ENCODE measurements at places on chromosomes 11 and 22. TPM values are rescaled to one million over a fixed set of nuclear protein-coding genes. Genes with fewer than 3 reads are reported as not detected.
A peak's percentile ranks its signal among the peaks of the same experiment; 100 is the strongest.

DNA sequence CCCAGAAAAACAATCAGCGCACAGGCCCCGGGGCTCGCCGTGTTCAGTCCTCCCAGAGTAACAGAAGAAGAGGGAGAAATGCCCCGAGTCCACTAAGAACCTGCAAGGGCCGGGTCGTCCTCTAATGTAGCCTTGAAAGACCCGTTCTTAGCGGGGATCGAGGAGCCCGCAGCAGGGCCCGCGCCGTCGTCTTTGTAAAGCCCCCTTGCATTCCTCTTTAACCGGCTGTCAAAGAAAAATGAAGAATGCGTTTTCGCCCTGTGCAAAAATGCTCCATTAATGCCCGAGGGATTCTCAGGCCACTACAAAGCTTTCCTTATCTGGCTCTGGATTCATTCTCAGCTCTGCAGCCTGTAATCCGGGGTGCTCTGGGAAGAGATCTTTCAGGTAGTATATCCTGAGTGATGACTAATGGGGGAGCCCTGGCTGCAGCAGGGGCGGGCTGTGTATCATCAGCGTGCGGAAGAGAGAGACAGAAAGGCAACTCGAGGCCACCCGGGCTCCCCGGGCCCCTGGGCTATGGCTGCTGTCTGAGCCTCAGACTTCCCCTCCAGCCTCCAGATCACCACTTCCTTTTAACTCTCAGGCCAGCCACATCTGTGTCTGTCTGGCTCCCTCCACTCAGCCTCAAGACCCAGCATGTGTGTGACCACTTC, 78.2 kb downstream of the FBLN1 start:
- DNase-seq = no peak

DNA sequence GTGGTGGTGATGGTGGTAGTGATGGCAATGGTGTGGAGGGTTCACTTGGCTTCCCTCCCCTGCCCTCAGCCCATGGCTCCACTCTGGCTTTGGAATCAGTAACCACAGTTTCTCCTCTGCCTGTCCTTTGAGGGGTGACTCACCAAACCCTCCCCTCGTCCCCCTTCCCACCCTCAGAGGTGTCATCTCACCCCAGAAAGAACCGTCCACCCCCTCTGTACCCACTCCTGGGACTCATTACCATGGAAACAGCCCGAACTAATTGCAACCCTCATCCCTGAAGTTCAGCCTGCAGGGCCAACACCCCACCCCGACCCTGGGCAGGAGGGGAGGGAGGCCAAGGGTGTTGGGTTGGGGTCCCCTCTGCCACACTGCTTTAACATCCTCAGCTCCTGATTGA, 26.6 kb downstream of the PHLDB1 start:
- DNase-seq = no peak

DNA sequence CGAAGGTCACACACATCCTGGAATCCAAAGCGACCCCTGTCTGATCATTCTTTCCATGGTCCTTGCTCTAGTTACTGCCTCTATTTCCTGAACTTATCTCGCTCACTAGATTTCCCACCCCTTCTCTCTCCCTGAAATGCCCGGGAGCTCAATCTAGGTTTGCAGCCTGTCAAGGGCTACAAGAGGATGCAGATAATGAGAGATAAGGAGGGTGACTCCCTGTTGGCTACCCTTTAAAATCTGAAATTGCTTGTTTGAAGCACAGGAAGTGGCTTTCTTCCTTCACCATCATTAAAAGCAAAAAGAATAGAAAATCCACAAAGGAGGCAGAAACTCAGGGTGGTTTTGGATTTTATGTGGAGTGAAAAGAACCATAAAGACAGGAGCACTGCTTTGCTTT, 13.0 kb upstream of the FLI1 start:
- DNase-seq = no peak

GRCh38 chr11:1936781-1937615, 10.1 kb upstream of the MRPL23 start:
- peak; percentile 49 for DNase-seq

Gene SFI1
- 31.2 TPM for total RNA-seq

Gene ARHGAP42
- 33.3 TPM for total RNA-seq

DNA sequence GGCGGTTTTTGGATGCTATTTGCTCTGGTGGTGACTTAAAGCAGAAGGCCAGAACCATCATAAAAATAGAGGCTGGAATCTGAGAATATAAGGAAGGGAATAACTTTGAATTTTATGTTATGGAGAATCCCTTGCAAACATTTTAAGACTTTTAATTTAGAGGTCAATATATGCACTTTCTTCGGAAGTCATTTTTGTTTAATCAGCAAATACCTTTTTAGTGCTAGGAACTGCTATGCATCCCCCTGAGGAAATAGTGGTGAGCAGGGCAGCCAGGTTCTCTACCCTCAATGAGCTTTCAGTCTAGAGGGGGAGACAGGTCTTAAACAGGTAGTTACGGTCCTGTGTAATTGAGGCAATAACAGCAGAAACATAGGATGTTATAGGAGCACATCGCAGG, 266.5 kb upstream of the MPPED2 start:
- no peak for DNase-seq

Gene FGF3
- total RNA-seq = not detected

DNA sequence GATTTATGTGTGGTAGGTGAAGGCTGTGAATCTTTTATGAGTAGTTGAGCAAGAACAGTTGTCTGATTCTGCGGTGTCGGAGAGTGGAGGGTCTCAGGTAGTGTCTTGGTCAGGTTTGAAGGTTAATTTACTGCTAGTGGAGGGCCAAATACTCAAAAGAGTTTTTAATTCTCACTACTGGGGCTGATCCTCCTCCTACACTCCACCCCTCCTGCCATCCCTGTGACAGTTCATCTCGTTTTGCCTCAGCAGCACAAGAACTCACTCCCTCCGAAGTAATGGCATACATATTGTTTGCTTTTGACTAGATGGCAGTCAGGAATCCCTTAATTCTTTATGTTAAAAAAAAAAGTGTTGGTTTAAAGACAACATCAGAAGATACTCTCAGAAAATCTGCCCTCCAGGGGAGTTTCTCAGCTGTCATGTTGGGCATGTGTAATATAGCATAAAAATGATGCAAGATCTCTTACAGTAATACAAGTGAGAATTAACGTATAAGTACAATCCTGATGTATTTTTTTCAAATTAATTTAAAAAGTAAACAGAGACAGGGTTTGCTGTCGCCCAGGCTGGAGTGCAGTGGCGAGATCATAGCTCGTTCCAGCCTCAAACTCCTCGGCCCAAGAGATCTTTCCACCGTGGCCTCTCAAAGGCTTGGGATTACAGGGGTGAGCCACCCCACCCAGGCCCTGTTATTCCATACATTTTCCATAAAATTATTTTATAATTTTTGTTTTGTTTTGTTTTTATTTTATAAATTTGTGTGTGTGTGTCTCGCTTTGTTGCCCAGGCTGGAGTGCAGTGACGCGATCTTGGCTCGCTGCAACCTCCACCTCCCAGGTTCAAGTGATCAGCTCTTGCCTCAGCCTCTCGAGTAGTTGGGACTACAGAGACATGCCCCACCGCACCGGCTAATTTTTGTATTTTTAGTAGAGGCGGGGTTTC, 1.3 kb downstream of the FAR1 start:
- DNase-seq = no peak

DNA sequence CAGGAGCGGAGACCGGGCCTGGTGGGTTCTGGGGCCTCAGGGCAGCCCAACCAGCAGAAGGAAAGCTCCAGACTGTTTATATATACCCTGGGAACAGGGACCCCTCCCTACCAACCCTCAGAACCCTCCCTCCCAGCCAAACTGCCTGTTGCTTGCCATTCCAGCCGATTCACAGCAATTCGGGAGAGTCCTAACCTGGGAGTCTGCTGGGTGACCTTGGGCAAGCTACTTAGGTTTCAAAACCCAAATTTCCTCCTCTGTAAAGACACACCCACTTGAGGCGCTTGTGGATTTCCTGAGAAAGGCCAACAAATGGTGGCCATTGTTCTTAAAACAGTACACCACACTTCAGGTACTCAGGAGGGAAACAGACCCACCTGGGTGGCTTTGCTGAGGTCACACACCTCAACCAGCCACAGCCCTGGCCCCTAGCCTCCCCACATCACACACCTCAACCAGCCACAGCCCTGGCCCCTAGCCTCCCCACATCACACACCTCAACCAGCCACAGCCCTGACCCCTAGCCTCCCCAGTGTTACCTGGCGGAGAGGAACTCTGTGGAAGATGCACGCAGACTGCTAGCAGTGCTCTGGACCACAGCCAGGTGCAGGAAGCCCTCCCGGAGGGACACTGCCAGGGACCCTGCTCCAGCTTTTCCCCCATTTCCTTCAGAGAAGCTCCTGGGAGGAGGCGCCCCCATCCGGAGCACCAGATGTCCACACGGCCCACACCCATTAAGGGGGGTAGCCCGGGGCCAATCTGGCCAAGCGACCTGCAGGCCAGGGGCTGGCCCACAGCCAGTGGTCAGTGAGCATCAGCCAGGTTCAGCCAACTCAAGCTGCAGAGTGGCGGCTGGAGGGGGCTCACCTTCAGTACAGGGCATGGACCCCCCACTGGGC, 6.2 kb downstream of the SHISA8 start:
- peak; percentile 69 for DNase-seq

DNA sequence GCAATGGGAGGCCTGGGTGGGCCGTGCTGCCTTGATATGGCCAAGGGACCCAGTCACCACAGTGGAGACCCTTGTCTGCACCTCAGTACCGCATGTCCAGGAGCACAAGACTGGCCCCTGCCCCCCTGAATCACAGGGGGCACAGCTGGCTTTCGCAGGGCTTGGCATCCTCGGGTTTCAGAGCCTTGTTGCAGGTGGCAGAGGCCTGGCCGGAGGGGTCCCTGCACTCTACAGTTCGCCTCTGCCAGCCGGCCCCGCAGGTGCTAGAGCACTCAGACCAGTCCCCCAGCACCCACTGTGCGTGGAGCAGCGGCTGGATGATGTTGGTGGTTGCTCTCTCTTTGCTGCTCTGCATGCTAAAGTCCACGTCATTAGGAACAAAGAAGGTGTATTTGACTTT, 23.0 kb downstream of the ADAMTS8 start:
- DNase-seq = no peak

- DNase-seq = no peak
These were observed 53.5 kb downstream of the MYH9 start for GRCh38 chr22:36334081-36334820.

Gene CHRNA10
- 1.1 TPM for total RNA-seq

- DNase-seq = no peak
These were observed 22.4 kb upstream of the TXNRD2 start for GRCh38 chr22:19963863-19964642.

All from H1 (cell line).